Activated T-cell treated with anti-CD3 and anti-CD28 coated beads for 24 hours (primary cell): ENCODE measurements at places on chromosomes 6 and 20.

DNA sequence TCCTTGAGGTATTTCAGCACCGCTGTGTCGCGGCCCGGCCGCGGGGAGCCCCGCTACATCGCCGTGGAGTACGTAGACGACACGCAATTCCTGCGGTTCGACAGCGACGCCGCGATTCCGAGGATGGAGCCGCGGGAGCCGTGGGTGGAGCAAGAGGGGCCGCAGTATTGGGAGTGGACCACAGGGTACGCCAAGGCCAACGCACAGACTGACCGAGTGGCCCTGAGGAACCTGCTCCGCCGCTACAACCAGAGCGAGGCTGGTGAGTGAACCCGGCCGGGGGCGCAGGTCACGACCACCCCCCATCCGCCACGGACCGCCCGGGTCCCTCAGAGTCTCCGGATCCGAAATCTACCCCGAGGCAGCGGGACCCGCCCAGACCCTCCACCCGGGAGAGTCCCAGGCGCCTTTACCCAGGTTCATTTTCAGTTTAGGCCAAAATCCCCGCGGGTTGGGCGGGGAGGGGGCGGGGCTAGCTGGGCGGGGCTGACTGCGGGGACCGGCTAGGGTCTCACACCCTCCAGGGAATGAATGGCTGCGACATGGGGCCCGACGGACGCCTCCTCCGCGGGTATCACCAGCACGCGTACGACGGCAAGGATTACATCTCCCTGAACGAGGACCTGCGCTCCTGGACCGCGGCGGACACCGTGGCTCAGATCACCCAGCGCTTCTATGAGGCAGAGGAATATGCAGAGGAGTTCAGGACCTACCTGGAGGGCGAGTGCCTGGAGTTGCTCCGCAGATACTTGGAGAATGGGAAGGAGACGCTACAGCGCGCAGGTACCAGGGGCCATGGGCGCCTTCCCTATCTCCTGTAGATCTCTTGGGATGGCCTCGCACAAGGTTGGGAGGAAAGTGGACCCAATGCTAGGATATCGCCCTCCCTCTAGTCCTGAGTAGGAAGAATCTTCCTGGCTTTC is 693 bp downstream of the HLA-F start:
- DNase-seq, result peak; percentile 78

DNA sequence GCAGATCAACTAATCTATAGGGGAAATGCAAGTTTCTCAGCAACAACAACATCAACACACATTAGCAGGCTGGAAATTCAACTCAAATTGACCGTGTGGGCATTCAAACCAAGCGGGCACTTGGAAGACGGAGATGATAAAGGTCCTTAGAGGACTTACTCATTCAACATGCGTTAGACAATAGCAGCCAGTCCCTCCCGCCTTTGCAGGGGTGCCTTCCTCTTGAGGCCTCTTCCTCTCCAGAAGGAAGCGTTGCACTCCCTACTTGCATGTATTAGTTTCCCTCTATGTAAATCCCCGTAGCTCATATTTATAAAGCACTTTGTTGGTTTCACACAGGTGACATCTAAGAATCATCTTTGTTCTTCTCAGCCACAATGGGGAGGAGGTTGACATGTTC is 300.8 kb upstream of the STXBP5 start:
- no peak for DNase-seq

DNA sequence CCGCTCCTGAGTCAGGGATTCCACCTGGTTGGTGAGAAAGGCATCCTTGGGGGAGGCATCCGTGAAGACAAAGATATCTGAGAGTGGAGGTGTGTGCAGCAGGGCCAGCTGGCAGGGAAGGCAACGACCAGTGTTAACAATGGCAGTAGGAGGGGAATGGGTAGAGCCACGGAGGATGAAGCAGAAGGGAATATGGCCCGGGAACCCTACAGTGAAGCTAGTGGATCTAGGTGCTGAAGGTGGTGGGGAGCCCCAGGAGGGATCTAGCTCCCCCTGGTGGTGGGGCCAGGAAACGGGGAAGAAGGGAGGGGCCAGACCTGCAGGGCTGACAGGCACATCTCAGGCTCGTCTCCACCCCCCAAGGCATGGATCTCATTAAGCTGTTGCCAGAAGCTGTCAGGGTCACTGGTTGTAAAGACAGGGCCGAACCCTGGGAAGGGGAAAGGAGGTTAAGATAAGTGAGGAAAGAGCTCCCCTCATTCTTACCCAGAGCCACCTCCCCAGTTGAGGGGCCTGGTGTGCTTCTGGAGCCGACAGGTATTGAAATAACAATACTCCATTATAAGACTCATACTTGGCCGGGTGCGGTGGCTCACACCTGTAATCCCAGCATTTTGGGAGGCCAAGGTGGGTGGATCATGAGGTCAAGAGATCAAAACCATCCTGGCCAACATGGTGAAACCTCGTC is 7.3 kb downstream of the VWA7 start:
- peak; percentile 76 for DNase-seq

DNA sequence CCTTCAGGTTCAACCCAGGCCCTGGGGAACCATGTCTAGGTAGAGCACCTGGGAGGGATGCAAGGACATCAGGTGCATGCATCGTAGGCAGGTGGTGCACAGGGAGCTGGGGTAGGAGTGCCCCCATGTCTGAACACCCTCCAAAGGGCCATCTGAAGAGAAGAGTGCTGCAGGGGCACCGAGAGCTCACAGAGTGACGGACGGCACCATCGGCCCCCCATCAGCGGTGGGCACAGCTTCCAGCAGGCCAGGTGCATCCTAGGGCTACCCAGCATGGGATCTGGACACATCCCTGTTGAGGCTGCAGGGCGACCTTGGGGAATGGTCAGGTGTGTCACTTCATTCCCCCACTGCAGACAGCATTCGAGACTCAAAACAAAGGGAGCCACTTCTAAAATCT is 138.3 kb upstream of the CDH4 start:
- DNase-seq, result no peak

- DNase-seq, result no peak
Measured at GRCh38 chr6:159633196-159633595, 59.8 kb downstream of the SOD2 start.

- no peak for DNase-seq
Measured at GRCh38 chr6:25637960-25638434, 14.0 kb upstream of the SCGN start.

DNA sequence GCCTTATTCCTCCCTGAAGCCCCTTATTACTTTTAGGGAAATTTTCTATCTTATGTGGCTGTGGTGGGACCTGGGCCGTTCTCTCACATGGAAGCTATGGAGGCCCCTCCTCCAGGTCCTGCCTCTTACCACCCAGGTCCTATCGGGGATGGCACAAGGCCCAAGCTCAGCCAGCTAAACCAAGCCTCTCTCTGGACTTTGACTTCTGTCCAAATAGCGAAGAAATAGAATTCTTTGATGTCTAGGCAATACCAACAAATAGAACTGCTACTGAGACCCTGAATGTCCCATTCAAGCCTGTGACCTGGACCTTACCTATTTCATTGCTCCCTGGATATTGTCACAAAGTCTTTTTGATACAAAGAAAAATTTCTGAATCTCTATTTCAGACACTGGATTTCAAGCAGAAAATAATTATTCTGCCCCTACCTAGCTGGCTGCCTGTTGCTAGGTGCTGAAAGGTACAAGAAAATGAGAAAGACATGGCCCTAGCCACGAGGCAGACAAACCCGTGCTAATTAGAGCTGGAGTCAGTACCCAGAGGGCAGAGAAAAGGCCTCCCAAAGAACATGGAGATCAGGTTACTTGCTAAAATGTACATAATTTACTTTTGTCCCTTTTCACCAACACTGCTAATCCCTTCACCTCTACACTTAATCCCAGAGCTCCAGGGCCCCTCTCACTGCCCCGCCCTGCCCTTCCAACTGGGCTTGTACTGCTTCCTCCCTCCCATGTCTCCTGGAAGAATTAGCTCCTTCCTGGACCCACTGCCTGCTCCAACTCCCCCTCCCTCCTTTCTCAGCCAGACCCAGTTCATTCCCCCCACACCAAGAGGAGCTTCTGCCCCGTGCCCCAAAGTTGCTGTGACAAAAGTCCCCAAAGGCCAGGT is 15.5 kb upstream of the NNAT start:
- no peak for DNase-seq

DNA sequence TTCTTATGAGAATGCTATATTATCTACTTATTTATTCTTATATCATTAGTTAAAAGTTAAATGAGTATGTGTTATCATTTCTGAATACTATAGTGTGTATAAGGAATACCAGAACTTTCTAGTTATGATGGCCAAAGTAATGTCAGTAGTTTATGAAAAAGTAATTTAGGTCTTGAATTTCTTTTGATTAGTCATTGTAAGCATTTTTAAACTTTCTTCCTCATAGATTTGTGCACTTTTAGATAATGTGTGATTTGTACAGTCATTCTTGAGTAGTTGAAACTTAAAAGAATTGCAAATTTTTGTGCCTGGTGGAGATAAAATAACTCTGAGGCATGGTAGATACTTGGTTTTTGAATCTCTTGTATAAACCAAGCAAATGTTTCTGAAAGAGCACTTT is 311.3 kb downstream of the CDKAL1 start:
- no peak for DNase-seq
